ENCODE measurements at places on chromosomes 12 and 14.

DNA sequence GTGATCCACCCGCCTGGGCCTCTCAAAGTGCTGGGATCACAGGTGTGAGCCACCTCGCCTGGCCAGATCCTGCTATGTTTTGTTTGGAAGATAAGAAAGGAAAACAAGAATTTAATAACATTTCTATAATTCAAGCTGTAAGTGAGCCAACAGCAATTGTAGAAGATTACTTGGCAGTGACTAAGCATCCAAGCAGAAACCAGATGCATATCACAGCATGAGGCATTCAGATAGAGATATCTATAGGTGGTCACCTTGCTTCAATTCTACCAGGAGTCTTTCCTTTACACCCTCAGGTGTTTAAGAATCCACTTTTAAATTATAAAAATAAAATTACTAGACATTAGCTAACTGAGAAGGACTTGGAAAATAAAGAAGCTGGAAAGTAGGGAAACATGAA is 83.9 kb upstream of the ATF7IP start:
- no peak for DNase-seq

DNA sequence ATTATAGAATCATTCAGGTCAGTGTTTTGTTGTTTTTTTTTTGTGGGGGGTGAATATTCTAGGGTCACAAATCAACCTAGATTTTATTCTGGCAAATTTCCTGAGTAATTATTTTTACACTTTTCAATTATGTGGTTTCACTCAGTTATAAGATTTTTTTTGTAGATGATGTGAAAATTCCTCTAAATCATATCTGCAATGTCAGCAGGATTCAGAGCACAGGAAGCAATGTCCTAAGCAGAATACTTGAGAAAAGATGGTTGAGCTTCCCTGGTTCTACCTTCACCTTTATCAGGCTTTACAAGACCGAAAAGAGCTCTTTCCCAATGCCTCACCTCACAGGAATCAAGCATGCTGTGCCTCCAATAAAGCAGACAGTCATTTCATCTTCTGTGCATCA is 124.3 kb downstream of the SLC41A2 start:
- DNase-seq = no peak

GRCh38 chr14:22819151-22819988 is 4.1 kb upstream of the SLC7A7 start:
- no peak for DNase-seq

DNA sequence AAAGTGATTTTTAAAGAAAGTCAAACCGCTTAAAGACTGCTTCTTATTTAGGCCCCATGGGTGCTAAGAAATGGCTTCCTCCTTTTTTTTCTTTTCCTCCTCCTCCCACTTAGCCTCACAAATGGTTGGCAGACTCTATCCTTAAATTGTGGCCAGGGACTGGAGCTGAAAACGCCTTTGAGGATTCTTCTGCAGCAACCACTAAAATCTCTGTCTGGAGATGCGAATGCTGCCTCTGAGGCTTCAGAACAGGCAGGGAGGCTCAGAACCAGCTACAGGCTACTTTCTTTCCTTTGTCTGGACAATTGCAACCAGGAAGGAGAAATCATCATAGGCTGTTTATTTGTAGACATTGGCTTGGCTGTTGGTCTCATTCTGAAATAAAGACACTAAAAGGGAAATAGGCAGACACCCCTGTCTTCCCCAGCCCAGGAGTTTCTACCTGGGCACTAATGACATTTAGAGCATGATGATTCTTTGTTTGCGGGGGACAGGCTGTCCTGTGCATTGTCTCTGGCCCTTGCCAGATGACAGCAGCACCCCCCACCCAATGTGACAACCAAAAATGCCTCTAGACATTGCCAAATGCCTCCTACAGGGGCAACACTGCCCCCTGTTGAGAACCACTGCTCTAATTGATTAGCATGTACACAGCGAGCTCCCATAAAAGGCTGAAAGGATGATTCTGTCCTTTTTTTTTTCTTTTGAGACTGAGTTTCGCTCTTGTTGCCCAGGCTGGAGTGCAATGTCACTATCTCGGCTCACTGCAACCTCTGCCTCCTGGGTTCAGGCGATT is 50.3 kb downstream of the MAP1LC3B2 start:
- DNase-seq = no peak

GRCh38 chr12:100984796-100985195 is 190.2 kb downstream of the ANO4 start:
- no peak for DNase-seq

GRCh38 chr12:94193168-94193567 is 44.8 kb downstream of the PLXNC1 start:
- no peak for DNase-seq

GRCh38 chr12:92784797-92785562 is 82.2 kb downstream of the PLEKHG7 start:
- no peak for DNase-seq

- no peak for DNase-seq
Measured at GRCh38 chr12:100908501-100908900, 113.9 kb downstream of the ANO4 start.

DNA sequence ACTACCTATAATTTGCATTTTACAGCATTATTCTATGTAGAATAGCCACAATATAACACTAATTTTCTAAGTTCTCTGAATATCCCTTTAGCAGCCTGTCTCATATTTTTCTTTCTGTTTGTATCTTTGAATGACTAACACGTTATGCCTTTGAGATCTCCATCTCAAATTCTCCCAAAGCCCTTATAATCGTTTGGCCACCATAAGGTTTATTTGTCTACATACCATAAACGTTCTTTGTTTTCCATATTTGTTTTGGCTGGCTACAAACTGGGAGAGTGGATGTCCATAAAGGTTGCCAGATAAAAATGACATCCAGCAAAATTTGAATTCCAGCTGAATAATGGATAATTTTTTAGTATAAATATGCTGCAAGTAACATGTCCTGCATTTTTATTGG is 203.7 kb downstream of the STXBP6 start:
- DNase-seq = no peak

DNA sequence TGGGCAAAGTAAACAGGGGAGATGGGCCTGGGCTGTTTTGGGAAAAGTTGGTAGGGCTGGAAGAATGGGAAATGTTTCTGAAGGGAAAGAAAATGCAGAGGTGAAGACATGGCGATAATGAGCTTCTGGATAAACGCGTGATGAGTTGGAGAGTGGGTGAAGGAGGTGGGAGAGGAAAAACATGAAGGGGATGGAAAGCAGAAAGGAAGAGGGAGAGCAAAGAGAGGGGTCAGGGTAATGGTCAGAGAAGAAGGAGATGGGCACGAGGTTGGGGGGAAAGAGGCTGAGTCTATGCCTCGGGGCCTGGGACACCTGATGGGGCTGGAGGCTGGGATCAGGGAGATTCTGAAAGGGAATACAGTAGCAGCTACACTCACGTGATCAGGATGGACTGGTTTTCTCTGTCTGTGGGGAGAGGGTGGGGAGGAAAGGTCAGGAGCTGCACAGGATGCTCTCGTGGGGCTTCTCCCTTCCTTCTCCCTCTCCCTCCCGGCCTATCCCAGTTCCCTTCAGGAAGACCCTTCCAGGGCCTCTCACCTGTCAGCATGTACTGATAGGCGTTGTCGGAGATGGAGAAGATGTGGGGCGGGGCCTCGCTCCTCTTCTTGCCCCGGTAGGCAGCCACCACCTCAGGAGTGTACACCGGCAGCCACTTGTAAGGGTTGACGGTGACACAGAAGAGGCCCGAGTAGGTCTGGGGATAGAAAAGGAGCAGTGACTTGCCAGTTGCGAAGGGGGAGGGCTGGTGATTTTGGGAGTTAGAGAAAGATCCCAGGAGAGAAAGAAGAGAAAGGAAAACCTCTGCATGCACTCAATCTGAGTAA is 3.1 kb downstream of the MYH7 start:
- DNase-seq = no peak

DNA sequence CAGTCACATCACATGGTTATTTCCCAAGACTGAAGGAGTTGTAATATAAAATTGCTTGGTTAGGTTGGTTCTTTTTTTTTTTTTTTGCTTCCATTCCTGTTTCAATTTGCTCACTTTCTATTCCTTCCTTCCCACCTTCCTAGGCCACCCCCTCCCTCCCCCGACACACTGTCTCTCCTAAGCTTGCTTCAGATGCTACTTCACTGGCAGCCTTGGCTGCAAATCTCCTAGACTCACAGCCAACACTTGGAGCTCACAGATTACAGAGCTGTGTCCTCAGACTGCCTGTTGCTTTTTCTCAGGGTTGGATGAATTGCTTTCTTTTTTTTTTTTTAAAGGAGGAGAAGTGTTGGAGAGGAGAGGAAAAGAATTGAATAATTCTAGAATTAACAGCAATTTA is 77.3 kb upstream of the GRIN2B start:
- no peak for DNase-seq

DNA sequence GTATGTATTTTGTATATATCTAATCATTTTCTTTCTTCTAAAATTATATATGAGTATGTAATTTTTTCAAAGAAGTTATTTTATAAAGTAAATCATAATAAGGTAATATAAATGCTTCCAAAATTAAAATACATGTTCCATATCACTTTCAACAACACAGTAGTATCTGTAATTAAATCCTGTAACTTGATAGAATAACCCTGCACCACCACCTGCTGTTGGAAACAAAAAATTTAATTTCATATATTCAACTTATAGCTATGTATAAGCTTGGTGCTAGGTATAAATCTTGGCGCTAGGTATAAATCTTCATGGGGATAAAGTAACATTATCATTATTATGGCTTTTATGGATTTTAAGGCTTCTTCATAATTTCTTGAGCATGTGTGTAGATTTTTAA is 149.7 kb upstream of the DCN start:
- DNase-seq = no peak

GRCh38 chr12:106070147-106070546 is 68.6 kb downstream of the NUAK1 start:
- no peak for DNase-seq

DNA sequence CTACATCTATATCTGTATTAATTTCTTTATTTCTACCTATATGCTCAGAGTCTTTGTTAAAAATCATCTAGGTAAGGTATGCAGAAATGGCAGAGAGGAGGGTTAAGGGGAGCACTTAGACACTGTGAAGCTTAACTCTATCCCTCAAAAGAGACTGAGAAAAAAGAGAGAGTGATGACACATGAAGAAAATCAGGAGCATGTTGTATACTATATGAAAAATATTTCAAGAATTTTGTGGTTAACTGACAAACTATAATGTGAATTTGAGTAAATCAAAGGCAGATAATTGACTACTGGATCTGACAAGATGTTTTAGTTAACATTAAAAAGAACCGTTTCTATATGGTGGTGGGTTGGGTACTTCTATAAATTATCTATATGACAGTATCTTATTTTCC is 1814.2 kb upstream of the SEL1L start:
- no peak for DNase-seq

- no peak for DNase-seq
Measured at GRCh38 chr12:6167327-6168280, 32.6 kb upstream of the CD9 start.

DNA sequence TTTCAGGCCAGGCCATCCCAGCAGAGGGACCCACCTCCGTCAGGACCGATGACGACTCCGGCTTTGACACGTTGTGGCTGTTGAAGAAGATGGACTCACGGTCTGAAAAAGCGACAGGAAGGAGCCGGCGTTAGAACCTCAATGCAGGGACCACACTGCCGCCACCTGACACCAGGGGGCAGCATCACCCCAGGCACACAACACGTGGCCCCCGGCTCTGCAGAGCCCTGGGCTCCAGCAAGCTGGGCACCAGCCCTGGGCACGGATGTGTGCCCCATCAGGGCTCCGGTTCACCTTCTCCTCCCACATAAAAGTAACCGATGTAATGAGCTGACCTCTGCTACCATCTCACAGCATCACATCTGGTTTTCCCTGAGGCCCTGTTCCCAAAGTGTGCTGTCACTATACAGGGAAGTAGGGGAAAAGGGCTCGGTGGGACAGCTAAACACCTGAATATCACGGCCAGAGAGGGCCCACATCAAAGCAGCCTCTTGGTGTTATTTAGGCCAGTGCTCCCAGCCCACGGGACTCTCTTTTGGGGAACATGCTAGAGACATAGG is 29.0 kb downstream of the CHGA start:
- peak; percentile 88 for DNase-seq

- DNase-seq = no peak
Measured at GRCh38 chr12:13436182-13436581, 239.7 kb downstream of the EMP1 start.

DNA sequence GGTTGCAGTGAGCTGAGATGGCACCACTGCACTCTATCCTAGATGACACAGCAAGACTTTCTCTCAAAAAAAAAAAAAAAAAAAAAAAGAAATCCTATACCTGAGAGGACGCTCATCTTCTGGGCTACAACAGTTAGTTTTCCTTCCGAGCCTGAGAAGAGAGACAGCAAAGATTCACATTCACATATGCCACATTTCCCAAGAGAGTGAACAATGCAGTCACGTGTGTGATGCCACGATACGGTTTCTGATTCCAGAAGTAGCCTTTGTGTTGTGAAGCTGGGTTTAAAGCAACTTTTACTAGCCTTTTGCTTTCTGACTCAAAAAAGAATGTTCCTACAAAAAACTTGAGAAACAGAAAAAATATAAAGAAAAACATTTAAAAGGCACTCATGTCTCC is 19.5 kb downstream of the GCN1 start:
- DNase-seq = no peak

- DNase-seq = no peak
Measured at GRCh38 chr14:88045705-88046104, 40.8 kb downstream of the GPR65 start.

DNA sequence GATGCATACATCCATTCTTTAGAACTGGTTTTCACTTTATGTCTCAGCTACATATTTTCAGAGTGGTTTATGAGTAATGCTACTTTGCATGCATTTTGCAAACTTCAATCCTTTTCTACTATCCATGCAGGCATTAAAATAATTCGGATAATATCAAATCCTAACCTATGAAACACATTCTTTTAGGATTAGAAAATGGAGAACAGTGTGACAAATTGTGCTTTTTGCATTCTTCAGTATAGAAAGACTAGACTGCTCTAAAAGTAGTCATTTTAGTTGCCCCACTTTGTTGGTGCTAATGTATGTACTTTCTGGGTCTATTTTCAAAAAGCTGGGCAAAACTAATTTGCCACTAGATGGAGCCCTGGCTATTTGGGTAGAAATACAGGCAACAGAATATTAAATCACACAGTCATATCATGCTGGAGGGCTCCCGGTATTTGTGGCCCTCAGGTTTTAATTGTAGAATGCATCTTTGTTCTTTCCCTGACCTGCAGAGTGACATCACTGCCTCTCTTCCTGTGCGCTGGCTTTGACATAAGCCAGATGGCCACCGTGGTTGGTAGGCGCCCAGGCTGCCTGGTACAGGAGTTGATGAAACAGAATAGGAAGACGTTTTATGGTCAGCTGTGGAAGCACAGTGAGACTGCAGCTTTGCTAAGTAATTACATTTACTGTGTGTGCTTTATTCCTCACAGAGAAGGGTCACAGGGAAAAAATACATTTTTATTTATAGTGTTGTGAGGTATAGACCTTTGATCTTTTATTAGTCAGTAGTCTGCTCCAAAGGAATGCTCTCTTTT is 28.1 kb downstream of the MSRB3 start:
- DNase-seq = no peak

- no peak for DNase-seq
Measured at GRCh38 chr12:106010741-106011140, 128.0 kb downstream of the NUAK1 start.

GRCh38 chr12:30829876-30830275 is 75.1 kb upstream of the CAPRIN2 start:
- no peak for DNase-seq

- DNase-seq = no peak
Measured at GRCh38 chr14:102417001-102417431, 54.3 kb downstream of the TECPR2 start.

GRCh38 chr12:100858656-100859055 is 64.1 kb downstream of the ANO4 start:
- no peak for DNase-seq

- no peak for DNase-seq
Measured at GRCh38 chr12:30707613-30708342, 12.1 kb upstream of the IPO8 start.
